ENCODE measurements at places on chromosomes 1 and 21.

DNA sequence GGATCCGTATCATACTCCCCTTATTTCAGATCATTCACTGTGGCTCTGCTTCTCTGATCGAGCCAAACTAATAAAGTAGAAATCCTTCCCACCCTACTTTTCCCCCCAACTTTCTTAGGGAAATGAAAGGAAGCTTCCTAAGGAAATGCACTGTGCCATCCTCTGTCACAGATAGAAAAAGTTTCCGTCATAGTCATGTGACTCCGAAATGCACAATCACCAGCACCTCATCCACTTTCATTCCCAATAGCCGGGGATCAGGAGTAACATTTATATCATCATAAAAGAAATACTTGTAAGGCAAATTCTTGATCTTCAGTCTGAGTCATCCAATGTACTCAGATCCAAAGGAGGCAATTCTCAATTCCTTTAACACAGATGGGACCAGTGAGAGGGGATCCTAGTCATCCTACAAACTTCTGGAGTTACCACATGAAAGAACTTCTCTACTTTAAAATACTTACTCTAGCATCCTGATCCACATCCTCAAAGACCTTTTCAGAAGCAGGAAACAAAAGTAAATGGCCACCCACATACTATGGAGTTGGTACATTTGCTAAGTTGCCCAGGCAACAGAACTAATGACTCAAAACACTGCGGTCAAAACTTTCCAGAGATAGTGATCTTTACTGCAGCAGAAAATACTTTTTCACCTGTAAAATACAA is 97.8 kb upstream of the ZC3H11B start:
- no peak for DNase-seq

DNA sequence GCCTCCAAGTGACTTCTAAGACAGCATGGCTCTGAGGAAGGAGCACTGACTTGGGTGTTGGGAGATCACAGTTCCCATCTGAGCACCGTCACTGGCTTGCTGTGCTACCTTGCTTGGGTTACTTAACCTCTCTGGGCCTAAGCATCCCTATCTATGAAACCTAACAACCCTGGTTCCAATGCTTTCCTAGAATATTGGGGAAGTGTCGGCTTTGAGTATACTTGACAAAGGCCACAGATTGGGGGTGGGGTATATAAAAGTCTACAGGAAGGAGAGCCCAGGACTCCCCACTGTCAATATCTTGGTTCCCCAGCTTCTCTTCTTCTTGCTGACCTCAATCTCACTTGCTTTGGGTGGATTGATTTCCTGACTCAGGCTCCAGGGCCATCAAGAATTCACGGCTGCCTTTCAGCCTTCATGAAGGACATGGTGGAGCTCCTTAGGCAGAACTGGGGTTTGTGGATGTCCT is 6.3 kb downstream of the TNFRSF1B start:
- DNase-seq = no peak

- no peak for DNase-seq
These were observed 4.3 kb upstream of the GNG5 start for GRCh38 chr1:84510668-84511067.

- DNase-seq = no peak
These were observed 33.5 kb upstream of the WASF2 start for GRCh38 chr1:27523337-27524020.

DNA sequence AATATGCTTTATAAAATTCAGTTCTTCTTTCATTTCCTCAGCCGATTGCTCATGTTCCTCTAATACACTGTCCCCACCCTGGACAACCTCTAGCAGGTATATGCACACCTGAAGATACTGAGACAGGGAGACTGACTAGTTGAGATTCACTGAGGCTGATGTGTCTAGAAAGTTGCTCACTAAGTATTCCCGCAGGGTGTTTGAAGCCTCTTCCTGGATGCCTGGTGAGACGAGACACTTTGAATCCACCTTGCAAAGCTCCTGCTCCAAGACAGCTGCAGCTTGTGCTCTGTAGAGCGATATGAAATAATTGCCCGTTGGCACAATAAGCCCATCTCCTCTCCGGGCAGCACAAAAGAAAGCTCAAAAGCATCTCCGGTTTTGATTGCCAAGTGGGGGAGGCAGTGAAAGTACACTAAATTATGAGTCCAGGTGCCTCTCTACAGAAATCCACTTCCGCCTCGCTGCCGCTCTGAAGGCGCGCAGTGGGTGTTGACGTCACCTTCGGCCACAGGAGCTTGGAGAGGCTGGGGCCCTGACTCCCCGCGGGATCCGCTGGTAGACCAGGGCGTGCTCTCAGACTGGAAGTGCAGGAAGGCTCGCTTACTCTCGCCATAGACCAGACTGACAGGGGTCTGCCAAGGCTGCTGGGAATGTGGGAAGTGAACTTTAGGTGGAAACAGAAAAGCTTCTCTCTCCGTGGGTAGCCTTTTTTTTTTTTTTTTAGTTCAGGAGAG is 46.3 kb downstream of the GPA33 start:
- no peak for DNase-seq

DNA sequence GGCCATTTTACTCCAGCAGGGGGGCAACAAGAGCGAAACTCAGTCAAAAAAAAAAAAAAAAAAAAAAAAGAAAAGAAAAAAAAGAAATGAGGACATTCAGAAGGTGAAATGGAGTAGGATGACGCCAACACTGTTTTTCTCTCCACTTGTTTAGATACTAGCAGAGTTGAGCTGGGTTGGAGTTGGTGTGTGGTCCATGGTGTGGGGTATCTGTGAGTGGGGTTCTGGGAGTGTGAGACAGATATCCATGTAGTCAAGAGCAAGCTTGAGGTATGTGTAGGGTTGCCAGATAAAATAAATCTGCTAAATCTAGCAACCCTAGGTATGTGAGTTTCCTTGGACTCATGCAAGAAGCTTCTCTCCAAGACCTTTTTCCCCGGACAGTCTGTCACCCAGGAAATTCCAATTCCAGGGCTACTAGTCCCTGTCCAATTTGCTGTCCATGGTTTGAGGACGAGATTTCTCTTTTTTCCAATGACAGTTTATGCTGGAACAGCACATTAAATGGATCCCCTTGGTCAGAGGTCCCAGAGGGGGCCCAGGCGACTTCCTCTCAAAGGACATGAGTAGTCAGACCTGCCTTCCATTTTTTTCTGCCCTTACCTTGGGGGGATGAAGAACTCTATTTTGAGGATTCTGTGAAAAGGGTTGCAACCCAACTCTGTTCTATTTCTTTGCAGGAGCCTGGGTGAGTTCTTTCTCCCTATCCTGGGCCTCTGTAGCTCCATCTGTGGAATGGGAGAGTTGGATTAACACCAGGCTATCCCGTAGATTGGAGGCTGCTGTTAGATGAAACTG is 2.1 kb upstream of the FOXD2 start:
- DNase-seq = no peak

DNA sequence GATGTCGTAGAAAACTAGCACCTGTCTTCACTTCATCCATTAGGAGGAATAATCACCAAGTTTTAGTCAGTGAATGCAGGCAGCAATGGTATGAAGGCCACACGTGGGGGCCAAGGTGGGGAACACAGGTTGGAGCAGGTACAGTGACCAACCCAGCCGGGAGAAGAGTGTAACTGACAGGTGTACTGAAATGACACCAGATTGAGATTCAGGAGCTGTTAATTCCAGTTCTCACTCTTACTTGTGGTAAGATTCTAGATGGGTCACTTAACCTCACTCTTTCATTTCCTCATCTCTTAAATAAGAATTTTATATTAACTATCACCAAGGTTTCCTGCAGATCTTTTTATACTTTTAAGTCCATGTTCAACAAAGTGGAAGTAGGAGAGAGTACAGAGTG is 206.2 kb upstream of the PTBP2 start:
- DNase-seq = no peak
